Fibroblast of the conjunctiva (primary cell): ENCODE measurements at places on chromosomes 7 and 10.
A peak's percentile ranks its signal among the peaks of the same experiment; 100 is the strongest.

GRCh38 chr7:134827889-134828288, 48.5 kb downstream of the CALD1 start:
- DNase-seq, result peak; percentile 57

DNA sequence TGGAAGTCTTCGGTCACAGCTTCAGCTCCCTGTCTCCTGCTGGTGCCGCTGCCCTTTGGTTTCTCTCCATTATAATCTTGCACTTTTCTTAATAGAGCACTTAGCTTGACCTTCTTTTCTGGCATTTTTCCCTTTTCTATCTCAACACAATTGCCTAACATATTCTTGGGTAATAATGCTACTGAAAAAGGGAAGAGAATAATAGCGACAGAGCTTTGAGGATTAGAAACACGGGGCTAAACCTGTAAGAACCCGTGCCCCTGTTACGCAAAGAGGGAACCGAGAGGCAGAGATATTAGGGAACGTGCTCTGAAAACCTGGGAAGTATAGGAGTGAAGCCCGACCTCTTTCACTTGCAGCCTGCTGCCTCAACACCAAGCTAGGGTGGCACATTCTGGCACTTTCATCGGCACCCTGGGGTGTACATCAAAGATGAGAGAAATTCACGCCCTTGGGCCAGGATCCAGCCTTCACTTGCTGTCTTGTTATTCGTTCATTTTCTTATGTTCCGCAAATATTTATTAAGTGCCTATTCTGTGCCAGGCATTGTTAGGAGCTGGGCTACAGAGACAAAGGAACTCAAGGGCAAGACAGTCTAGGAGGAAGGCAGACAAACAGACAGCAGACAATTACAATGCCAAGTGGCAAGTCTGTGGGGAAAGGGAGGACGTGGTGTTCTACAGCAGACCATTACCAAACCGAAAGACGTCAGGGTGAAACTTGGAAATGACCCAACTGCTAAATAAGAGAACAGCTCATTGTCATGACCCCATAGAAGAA, 33.0 kb upstream of the GALNTL5 start:
- DNase-seq, result no peak

DNA sequence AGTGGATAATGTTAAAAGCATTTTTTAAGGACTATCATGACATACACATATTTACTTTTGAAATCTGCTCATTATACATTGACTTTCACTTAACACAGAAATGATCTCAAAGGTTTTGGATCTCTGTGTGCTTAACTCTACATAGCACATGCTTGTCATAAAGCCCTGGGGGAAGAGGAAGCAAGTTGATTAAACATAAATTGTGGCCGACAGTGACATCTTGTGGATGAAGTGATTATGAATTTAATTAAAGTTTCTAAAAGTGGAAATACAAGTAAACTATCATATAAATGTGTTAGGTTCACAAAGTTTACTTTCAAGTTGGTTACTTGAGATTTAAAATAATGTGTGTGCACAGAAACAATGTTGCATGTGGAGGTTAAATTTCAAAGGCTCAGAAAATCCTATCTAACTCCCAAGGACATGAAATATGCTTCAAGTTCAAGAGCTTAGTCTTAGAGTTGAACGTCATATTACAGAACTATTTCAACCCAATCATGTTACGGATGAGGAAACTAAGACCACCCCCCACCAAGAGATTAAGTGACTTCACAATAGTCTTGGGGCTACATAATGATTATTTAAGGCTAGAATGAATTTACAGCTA, 1247.8 kb downstream of the GATA3 start:
- peak; percentile 49 for DNase-seq

DNA sequence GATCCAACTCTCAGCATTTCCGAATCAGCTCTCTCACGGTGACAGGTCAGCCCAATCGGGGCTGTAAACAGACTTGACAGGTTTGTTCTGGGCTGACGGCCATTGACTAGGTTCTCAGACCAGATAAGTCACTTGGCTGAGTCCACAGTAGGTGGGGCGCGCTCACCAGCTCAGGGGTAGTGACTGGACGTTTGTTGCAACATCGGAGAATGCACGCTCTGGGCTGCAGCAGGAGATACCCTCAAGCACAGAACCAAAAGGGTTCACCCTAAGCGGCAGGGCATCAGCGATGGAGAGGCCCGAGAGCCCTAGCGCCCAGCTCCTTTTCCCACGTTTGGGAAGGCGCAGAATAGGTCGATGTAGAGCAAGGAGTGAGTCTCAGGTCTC, 1.8 kb downstream of the KLLN start:
- peak; percentile 67 for DNase-seq

GRCh38 chr7:45566386-45566785, 7.8 kb upstream of the ADCY1 start:
- no peak for DNase-seq

DNA sequence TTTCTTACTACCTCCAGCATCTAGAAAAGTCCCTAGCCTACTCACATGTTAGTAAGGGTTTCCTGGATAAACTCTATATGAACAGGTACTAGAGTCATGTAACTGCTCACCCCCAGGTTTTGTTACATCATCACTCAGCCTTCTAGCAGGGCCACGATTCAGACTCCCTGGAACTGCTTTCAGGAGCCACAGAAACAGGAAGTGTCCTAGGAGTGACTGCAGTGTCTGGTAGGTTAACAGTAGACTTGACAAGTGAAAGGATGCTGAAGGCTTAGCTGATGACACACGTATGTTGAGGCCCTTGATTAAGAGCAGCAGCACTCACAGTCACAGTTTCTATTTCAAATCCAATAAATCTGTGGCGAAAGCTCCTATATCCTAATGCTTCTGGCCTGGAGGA, 101.2 kb downstream of the DNMBP start:
- DNase-seq, result no peak

DNA sequence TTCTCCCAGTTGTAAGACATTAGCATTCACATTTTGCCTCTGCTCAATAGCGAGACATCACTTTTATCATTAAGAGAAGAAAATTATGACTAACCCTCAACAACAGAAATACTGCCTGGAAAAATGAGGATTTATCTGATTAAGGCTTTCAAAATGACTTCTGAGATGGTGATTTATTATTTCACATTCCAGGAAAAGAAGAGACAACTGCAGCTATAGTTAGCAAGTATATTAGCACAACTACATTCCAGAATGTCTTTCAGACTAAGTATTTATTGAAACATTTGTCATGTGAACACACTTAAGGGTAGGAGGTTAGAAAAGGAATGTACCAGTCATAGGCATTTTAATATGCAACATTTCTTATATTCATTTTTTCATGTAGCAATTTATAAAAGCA, 162.0 kb downstream of the IQUB start:
- DNase-seq, result no peak

DNA sequence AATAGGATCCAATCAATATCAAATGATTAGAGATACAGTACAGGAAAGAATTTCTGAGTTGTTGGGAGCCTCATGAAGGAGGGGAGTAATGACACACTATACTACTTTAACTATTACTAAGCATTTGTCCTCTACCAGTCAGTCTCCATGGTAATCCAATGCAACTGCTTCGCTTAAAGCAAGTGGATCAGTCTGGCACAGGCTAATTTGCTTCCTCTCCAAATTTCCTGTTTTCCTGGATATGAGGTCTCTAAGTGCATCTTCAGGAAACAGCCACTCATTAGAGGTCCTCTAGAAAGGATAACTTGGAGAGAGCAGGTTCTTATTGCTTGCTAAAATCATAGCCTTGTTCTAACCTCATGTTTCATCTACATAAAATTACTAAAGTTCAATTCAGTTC, 8.4 kb upstream of the SEPTIN7 start:
- no peak for DNase-seq

- no peak for DNase-seq
Measured at GRCh38 chr10:6695519-6695918, 115.4 kb upstream of the PRKCQ start.

DNA sequence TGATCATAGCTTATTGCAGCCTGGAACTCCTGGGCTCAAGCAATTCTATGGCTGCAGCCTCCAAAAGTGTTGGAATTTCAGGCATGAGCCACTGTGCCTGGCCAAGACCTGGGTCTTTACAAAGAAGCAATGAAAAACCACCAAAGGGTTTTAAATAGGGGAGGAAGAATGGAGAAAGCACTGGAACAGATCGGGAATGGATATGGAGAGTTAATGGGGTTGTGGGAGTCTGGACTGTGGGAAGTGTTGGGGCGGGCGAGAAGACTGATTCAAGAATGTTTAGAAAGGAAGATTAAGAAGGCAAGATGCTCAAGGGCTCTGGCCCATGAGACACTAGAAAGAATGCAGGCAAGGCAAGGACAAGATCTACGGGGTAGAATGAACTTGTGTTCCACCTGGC, 98.5 kb downstream of the CARD11 start:
- DNase-seq, result no peak

- DNase-seq, result peak; percentile 88
Measured at GRCh38 chr10:6396652-6397051, 183.4 kb downstream of the PRKCQ start.

DNA sequence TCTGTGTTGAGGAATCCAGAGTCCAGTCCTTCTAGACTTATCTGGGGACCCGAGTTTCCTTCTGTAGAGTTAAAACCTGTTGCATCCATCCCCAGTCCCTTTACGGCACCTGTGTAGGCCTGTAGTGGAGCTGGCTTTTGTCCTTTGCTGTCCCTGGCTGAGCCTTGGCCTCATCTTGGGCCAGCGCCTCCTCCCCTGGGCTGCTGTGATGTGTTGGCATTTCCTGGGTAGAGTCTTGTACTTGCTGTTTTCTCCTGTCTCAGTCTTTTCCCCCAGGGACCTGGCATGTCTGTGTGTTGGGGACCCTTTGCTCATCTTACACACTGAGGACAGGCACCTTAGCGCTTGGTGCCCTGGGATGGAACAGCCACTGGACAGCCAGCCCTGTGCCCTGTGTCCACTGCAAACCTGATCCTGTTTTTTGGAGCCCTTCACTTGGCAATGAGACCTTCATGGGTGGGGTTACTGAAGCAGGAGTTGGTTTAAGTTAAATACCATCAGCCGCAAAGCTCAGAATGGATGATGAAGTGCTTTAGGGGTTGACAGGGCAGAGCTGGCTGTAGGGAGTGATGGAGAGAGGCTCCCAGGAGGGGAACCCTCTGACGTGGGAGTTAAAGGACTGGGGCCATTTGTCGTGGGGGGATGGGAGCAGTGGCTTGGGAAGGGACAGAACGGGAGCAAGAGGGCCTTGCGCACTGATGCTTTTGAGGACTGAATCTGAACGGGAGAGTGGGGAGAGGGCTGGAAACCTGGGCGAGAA, 50.9 kb downstream of the CUX1 start:
- DNase-seq, result no peak

GRCh38 chr10:123860209-123860608, 31.4 kb downstream of the CPXM2 start:
- DNase-seq, result no peak

GRCh38 chr10:66277481-66277880, 648.4 kb upstream of the LRRTM3 start:
- DNase-seq, result no peak

DNA sequence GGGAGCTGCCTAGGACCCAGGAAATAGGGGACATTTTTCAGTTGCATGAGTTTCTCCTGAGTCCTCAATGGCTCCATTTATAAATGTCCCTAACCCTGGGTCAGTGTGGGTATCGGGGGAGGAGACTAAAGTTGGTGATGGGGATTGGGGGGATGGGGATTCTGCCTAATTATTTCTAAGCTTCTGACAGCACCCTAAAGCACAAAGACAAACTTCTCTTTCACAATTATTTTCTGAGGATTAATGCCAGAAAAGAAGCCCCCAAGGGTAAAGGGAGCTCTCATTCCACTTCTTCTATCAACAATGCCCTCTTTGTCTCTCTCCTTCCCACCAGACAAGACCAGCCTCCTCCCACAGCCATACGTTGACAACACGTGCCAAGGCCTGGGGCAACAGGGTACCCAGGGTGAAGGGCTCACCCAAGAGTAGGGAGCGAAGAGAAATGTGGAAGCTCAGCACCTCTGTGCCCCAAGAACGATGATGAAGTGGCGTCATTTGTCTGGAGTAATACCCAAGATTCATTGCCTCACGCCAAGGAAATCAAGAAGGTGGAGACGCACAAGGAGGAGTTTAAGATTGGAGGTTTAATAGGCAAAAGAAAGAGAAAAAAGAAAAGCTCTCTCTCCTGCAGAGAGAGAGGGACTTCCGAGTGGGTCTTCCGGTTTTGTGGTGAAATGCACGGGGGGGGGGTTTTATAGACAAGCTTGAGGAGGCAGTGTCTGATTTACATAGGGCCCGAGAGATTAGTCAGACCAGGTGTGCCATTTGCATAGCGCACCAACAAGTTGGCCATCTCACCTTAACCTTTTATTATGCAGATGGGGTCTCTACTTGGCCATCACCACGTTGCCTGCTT, 14.4 kb upstream of the GJC3 start:
- no peak for DNase-seq

DNA sequence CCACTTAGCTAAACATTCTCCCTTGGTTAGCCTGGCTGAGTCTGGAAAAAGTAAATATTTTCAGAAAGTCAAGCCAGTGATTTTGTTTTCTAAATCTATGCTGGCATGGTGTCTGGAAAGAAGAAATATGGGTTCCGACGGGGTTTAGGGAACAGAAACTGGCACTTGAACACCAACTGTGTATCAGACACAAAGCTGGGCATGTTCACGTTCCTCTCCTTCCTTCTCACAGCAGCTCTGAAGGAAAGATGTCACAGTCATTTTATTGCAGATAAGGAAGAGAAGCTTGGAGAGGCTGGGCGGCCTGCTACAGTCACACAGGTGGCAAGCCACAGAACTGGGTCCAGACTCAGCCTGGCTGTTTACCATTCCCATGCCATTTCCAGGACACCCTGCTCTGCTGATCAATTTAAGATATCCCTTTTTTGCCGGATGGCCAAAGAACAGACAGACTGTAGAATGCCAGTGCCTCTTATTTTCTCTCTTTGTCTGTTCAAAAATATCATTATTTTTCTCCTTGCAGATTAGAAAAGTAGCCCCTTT, 118.8 kb downstream of the HERPUD2 start:
- DNase-seq, result no peak

- no peak for DNase-seq
Measured at GRCh38 chr10:11446864-11447263, 164.6 kb downstream of the USP6NL start.

- no peak for DNase-seq
Measured at GRCh38 chr7:66747881-66748511, 7.5 kb downstream of the RABGEF1 start.

GRCh38 chr10:43293677-43294057, 26.8 kb upstream of the RASGEF1A start:
- DNase-seq, result no peak

GRCh38 chr10:69891057-69891617, 89.4 kb downstream of the COL13A1 start:
- DNase-seq, result no peak
